ENCODE measurements at places on chromosomes 12 and 14. TPM values are rescaled to one million over a fixed set of nuclear protein-coding genes. Genes with fewer than 3 reads are reported as not detected.

DNA sequence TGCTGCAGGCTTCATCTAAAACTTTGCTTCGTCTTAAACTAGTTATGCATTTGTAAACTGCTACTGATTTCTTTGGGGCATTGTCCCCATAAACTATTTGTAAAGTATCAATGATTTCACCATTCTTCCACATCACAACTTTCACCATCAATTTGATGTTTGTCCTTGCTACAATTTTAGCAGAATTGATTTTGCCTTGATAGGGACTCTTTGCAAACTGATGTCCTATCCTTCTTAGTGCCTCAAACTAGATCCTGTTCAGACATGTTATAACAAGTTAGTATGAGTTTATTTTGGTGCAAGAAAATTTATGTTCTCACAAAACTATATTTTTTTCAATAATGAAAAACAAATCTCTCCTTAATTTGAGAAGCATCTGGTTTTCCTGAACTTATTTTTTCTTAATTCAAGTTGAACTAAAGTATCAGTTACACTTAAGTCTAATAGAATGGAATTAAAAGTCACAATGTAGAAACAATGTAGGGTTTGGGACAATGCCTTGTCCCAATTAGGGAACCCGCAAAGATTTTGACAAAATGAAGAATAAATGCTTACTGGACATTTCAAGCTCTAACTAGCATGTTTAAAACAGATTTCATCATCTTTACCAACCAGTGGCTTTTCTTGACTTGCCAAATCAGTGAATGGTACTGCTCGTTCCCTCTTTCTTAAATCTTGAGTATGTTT, 10.1 kb upstream of the ARID4A start:
- no peak for DNase-seq

- DNase-seq = no peak
These were observed 17.5 kb upstream of the ERGIC2 start for GRCh38 chr12:29398495-29398894.

- no peak for DNase-seq
These were observed 232.5 kb upstream of the RTL1 start for GRCh38 chr14:101135796-101136742.

GRCh38 chr14:94379291-94380224, 8.8 kb downstream of the SERPINA1 start:
- DNase-seq = no peak

- no peak for DNase-seq
These were observed 51.6 kb upstream of the DLK1 start for GRCh38 chr14:100674897-100675619.

The NXPH4 gene
- 1.7 TPM for total RNA-seq

- no peak for DNase-seq
These were observed 16.8 kb downstream of the GPATCH2L start for GRCh38 chr14:76168531-76168930.

GRCh38 chr12:75979181-75979580, 52.4 kb downstream of the PHLDA1 start:
- DNase-seq = no peak

GRCh38 chr12:30862486-30862885, 64.1 kb upstream of the TSPAN11 start:
- no peak for DNase-seq

DNA sequence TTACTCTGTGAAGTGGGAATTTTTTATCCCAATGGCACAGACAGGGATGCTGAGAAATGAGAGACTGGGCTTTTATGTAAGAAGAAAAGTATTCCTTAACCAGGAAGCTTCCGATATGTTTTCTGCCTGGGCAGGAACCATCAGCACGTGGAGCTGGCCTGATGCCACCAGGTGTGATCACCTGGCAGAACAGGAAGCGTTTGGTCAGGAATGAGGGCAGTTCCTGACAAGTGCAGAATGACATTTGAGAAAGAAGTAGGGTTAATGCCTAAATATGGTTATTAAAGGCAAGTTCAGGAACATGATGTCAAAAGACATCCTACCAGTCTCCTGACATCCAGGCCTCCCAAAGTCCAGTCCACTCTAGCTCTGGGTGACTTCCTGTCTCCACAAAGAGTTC, 210.3 kb downstream of the NUAK1 start:
- no peak for DNase-seq

The NID2 gene
- 6.1 TPM for total RNA-seq

GRCh38 chr12:69204191-69204590, 35.2 kb upstream of the CPSF6 start:
- no peak for DNase-seq

DNA sequence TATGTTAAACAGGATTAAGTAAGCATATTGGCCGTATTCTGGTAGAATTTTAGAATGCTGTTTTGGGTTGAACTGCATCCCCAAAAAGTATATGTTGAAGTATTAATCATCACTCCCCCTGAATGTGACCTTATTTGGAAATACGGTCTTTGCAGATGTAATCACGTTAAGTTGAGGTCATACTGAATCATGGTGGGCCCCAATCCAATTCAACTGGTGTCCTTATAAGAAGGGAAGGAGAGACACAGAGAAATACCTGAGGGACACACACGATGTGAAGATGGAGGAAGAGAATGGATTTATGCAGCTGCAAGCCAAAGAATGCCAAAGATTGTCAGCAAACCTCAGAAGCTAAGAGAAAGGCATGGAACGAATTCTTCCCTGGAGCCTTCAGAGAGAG, 268.6 kb downstream of the ITPR2 start:
- DNase-seq = no peak

DNA sequence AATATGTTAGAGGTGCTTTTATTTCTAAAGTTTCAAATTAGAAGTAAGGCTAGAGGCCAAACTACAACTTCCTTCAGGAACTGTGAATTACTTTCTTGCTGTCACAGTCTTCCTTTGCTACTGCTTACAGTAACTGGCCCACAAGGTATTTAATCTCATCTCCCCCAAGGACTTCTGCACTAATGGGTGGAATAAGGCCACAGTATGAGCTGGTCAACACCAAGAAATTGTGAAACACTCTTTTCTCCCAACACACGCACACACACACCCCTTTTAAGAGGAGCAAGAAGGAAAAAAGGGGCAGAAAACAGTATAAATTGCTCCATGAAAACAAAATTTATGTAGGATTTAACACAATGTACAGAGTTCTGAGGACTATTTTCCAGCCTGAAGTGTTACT, 45.6 kb downstream of the SCAF11 start:
- no peak for DNase-seq

GRCh38 chr12:131271724-131272123, 318.0 kb downstream of the ADGRD1 start:
- DNase-seq = no peak

The C14orf132 gene
- 32.0 TPM for total RNA-seq

GRCh38 chr14:60561845-60562746, 53.1 kb downstream of the SIX6 start:
- DNase-seq = peak; percentile 53

GRCh38 chr14:84217066-84217465, 1312.9 kb upstream of the FLRT2 start:
- no peak for DNase-seq

- no peak for DNase-seq
These were observed 192.1 kb upstream of the AMIGO2 start for GRCh38 chr12:47271800-47272239.

The TMEM52B gene
- not detected for total RNA-seq

GRCh38 chr12:94706250-94706661, 55.9 kb upstream of the TMCC3 start:
- DNase-seq = no peak

The APOF gene
- not detected for total RNA-seq

GRCh38 chr12:76738824-76739579, 24.9 kb upstream of the ZDHHC17 start:
- no peak for DNase-seq

The KRT77 gene
- total RNA-seq = not detected

The PTPRR gene
- 0.07 TPM for total RNA-seq

The VRTN gene
- 148 TPM for total RNA-seq

Measured in H1 (cell line).